ENCODE measurements at places on chromosomes 16 and 17.

DNA sequence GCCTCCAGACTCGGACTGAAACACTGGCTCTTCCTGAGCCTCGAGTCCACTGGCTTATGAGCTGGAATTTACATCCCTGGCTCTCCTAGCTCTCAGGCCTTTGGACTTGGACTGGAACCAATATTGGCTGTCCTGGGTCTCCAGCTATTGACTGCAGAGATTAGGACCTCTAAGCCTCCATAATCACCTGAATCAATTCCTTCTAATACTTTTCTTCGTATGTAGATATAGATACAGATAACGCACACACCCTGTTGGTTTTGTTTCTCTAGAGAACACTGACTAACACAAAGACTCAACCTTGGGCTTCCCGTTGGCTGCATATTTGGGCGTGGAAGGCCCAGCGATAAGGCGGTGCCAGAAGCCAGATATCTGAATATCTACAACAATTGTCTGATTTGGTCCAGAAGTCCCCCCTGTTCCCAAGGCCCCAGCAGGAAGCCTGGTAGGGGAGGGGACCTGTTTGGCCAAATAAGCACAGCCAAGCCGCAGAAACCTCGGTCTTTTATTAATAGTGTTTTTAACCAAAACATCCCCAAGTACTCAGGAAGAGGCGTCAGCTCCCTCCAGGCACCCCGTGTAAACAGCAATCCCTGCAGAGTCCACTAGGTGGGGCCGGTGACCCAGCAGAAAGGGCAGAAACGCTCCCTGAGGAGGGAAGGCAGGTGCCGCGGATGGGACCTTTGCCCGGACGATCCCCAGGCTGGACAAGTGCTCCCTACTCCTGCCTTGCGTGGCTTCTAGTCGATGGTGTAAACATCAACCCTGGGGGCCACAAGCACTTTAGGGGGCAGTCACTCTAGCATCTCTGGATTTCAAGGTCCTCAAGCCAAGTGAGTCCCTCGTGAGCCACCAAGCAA, 57.0 kb downstream of the ABR start:
- DNase-seq, result peak; percentile 77

DNA sequence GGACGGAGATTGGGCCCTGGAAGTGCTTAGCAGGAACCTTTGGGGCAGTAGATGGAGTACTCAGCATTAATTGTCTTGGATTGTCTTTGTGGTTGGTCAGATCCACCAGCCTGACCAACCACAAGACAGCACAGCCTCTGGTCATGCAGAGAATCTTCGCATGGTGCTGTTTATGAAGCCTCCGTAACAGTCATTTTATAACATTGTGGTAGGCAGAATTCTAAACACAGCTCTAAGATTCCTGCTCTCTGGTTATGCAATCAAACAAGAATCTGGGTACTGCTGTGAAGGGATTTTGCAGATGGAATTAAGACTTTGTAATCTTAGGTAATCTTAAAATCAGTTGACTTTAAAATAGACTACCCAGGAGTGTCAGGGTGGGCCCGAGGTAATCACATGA, 312.2 kb upstream of the GOT2 start:
- no peak for DNase-seq

- DNase-seq, result no peak
Measured at GRCh38 chr16:20744922-20745440, 3.4 kb upstream of the THUMPD1 start.

- no peak for DNase-seq
Measured at GRCh38 chr17:77085926-77086432, 54.8 kb upstream of the SEC14L1 start.

- peak; percentile 27 for DNase-seq
Measured at GRCh38 chr16:24013864-24014645, 178.3 kb downstream of the PRKCB start.

- DNase-seq, result no peak
Measured at GRCh38 chr16:83301971-83302370, 505.8 kb upstream of the HSBP1 start.

- DNase-seq, result no peak
Measured at GRCh38 chr16:63005356-63005755, 969.1 kb upstream of the CDH8 start.

DNA sequence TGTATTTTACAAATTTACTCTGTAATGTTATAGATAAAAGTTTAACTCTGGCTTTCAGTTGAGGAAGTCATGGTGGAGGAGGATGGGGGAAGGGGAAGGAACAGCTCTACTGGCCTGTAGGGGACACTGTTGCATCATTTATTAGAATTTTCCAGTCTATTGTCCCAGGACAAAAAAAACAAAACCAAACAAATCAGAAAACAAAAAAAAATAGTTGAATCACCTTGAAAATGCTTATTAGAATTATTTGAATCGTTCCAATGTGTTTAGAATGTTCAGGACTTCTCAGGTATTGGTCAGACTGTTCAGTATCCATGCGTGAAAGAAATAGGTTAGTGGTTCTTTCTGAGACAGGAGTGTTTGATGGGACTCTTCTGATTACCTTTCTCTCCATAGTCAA, 242.0 kb downstream of the FTO start:
- no peak for DNase-seq

DNA sequence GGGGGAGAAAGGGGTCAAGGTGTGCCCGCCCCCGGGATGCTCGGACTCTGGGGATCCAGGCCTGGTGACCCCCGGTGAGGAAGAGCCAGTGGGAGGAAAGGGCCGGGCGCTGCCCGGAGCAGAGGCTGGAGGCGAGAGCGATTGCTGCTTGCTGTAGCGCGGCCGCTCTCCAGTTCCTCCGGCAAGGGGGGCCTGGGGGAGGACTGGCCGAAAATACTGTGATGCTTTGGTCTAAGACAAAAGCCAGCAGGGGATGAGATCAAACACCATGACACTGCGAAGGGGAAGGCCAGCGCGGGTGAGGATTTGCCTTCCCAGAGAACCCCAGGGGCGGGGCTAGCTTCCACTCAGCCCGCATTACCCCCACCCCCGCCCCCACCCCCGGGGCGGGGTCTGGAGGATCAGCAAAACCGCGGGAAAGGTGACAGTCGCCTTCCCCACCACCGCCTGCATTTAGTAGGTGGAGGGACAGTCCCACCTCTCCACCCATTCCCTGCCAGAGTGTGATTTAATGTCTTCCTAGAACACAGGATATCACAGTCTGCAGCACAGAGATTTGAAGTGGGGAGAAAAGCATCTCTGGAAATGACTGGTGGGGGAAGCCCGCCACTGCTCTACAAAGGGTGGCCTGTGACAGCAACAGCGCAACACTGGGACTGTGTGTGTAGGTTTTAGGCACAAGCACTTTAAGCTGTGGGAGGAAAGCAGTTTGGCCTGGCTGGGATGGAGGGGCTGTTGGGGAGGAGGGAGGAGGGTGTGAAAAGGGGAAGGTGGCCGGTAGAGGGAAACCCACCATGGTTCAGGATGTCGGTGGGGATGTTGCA, 25.7 kb downstream of the MRC2 start:
- DNase-seq, result peak; percentile 72

GRCh38 chr17:82880620-82881323, 41.0 kb upstream of the ZNF750 start:
- no peak for DNase-seq

DNA sequence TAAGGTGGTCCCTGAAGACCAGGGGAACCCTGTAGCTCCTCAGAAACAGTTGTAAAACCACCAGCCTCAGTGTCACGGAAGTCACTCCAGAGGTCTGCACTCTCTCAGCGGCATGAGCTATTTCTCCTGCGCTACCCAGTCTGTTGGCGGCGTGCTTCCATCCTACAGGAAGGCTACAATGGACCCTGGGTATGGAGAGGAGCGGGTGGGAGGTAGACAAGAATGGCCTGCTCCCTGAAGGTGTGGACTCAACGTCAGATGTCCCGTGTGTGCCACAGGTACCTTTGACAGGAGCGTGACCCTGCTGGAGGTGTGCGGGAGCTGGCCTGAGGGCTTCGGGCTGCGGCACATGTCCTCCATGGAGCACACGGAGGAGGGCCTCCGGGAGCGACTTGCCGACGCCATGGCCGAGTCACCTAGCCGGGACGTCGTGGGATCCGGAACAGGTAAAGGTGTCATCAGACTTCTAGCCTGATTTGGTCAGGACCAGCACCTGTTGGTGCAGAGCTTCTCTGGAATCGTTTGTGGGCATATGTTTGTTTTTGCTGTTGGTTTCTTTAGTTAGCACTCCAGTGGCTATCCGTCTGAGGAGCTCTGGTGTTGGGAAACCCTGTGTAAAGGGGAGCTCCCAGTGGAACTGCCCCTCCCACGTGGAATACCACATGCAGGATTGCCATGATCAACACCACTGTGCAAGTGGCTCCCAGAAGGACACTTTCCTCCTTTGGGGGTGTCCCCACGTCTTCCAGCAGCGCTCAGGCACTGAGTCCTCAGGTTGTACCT, 31.4 kb upstream of the TBX2 start:
- no peak for DNase-seq

DNA sequence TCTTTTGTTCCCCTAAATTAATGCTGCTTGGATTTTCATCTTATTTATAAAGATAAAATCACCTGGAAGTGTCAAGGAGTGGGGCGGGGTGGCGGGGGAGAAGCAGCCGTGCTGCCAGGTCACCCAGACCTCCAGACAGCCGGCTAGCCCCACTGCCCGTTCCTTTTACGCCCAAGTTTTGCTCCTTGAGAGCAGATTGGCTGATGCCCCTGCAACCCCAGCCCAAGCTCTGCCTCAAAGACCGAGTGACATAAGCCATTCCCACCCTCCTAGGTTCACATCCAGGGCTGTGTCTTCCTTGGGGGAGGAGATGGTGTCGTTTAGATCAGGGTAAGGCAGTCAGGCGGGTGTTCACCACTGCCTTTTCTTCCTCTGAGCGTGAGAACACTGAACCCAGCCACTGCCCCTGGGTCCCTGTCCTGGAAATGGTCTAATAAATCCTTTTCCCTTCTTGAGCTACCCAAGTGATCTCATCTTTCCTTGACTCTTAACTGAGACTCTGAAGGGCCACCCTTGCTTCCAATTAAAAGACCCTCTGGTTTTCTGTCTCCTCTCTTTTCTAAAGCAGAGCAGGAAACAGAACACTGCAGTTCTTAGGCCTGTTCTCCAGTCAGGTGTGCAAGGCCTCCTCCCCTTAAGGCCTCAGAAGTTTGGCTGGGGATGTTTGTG, 5.7 kb downstream of the PDF start:
- no peak for DNase-seq

DNA sequence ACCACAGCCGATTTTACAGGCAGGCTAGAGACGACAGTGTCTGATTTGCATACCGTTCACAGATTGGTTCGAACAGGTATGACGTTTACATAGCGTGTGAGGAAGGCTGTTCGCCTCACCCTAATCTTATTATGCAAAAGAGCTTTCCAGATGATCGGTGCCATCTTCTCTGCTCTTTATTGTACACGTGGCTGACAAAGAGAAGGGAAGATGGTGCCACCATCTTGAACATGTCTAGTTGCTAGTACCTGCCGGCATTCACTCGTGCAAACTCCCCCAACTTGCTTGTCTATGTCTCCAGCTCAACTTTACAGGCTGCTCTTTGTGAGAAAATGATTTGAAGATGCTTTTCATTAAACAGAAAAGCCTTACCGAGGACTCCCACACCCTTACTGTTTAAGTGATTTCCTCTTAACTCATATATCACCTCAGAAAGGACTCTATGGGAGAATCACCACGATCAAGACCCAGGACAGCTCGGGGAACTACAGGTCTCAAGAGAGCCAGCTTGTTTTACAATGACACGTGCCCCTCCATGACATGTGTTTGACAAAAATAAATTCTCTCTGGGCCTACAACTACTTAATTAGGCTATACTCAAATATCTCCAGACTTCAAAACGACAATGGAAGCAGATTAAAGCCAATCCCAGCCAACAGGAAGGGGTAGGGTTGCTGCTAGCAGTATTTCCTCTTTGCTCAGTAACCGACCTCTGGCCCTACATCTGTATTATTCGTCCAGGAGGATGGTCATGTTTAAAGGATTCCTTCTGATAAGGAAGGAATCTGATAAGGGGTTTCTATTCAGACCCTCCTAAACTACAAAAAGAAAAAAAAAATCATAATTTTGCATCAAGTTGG, 480.6 kb downstream of the TMEM114 start:
- DNase-seq, result no peak

GRCh38 chr16:3454631-3455147, 11.2 kb downstream of the NAA60 start:
- DNase-seq, result no peak

DNA sequence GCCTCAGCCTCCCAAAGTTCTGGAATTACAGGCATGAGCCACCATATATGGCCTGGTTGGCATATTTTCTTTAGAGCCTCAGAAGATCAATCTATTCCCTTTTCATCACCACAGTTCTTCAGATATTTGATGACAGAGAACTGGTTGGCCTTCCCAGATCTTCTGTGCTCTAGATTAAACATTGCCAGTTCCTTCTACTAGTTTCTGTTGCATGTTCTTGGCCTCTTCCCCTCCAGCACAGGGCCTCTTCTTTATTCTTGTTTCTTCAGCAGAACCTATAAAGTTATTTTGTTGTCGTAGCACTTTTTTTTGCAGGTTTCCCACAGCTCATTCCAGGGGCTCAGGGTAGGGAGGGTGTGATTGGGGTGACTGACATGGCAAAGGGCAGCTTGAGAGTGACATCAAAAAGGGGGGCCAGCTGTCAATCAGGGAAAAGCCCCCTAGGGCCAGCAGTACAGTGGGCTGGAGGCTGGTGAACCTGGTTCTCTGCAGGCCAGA, 9.3 kb downstream of the CHD9 start:
- no peak for DNase-seq

DNA sequence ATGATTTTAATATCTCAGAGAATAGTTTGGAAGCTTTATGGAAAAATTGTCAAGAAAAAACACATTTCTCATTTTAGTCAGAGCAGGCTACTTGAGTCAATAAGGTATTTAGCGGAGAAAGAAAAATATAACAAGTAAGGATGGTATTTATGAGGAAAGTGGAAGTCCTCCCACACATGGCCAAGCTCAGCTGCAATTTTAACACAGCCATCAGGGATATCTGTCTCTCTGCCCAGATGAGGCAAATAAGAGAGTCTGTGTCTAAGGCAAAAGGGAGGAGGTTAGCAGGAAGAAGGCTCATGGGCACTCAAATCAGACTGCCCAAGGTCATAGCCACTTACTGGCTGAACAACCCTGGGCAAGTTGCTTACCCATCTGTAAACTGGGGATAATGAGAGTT, 5.2 kb upstream of the CMTM2 start:
- DNase-seq, result no peak

GRCh38 chr17:41561554-41561953, 10.3 kb downstream of the KRT9 start:
- DNase-seq, result no peak

GRCh38 chr16:68229431-68230175, 6.3 kb downstream of the ESRP2 start:
- no peak for DNase-seq

- no peak for DNase-seq
Measured at GRCh38 chr17:33322063-33322462, 29.0 kb upstream of the ASIC2 start.

DNA sequence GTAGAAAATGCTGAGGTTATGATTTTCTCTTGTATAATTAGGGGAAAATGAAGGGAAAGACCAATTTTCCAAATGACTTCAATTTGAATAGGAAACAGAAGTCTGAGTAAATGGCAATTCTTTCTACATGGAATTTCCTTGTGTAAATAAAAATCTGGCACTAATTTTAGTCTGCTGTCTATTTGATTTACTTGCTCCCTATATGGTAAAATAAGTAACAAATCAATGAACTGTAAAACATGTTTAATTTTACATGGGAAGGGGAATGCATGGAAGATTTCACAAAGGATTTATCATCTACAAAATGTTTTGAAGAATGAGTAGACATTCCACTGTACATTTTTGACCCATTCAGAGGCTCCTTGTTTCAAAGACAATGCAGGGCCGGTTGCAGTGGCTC, 811.6 kb upstream of the GOT2 start:
- no peak for DNase-seq

Measured in stimulated activated CD8-positive, alpha-beta memory T cell treated with anti-CD3 and anti-CD28 coated beads, Interleukin-4, amount 100 ng/mL, for 4 hours (primary cell).